ENCODE measurements at places on chromosomes 12 and 14. TPM values are rescaled to one million over a fixed set of nuclear protein-coding genes. Genes with fewer than 3 reads are reported as not detected.

The ADAM20 gene
- not detected for total RNA-seq

The RFX4 gene
- total RNA-seq, result not detected

The ADCY4 gene
- total RNA-seq, result not detected

The FAM186B gene
- total RNA-seq, result 0.11 TPM

The ISM2 gene
- total RNA-seq, result 0.38 TPM

The RNASE7 gene
- not detected for total RNA-seq

The HOXC12 gene
- total RNA-seq, result not detected

The COQ10A gene
- 18.5 TPM for total RNA-seq

The IFNG-AS1 gene
- total RNA-seq, result not detected

The CCND2 gene
- total RNA-seq, result not detected

The OVCH1 gene
- total RNA-seq, result not detected

The TCL1B gene
- not detected for total RNA-seq

The MYH6 gene
- 0.02 TPM for total RNA-seq

The EML5 gene
- 0.45 TPM for total RNA-seq

The PZP gene
- not detected for total RNA-seq

The GRIN2B gene
- 4.5 TPM for total RNA-seq

The CLEC4D gene
- total RNA-seq, result not detected

The OR4E2 gene
- total RNA-seq, result not detected

The TAS2R30 gene
- not detected for total RNA-seq

The EMC9 gene
- total RNA-seq, result 64.0 TPM

The NGB gene
- total RNA-seq, result not detected

The AVPR1A gene
- total RNA-seq, result 0.14 TPM

The FGF6 gene
- total RNA-seq, result not detected

The TBX3 gene
- total RNA-seq, result 51.2 TPM

The CCDC196 gene
- total RNA-seq, result not detected

The NYNRIN gene
- 0.26 TPM for total RNA-seq

The GZMB gene
- not detected for total RNA-seq

The FAIM2 gene
- total RNA-seq, result not detected

The NEUROD4 gene
- total RNA-seq, result not detected

The FOXN4 gene
- not detected for total RNA-seq

The ZFYVE26 gene
- 6.3 TPM for total RNA-seq

The TOMM20L gene
- total RNA-seq, result not detected

The OLR1 gene
- total RNA-seq, result 0.40 TPM

The P2RX7 gene
- total RNA-seq, result not detected

The POLE2 gene
- total RNA-seq, result 14.5 TPM

The CGRRF1 gene
- 16.5 TPM for total RNA-seq

The KLRB1 gene
- not detected for total RNA-seq

The KLHDC1 gene
- total RNA-seq, result 0.26 TPM

The GPRC5D gene
- total RNA-seq, result not detected

The IL22 gene
- not detected for total RNA-seq

The CMKLR1 gene
- not detected for total RNA-seq

The HOXC11 gene
- 0.55 TPM for total RNA-seq

The TTC7B gene
- 19.9 TPM for total RNA-seq

The KRT6C gene
- not detected for total RNA-seq

The BATF gene
- total RNA-seq, result not detected

The TSPAN9 gene
- 43.2 TPM for total RNA-seq

The IL26 gene
- not detected for total RNA-seq

The LRTM2 gene
- not detected for total RNA-seq

The SPX gene
- total RNA-seq, result 2.3 TPM

The MGAT2 gene
- 46.9 TPM for total RNA-seq

The RTN1 gene
- total RNA-seq, result not detected

The SLCO1C1 gene
- not detected for total RNA-seq

The DDN gene
- 0.56 TPM for total RNA-seq

The SLC17A8 gene
- total RNA-seq, result not detected

All from A549 treated with ZK216348 at 1 μM for 4 hours (cell line).